Activated CD4-positive, alpha-beta memory T cell treated with anti-CD3 and anti-CD28 coated beads, Interleukin-2, amount 10 ng/mL, durations not matched to agents 7 days and 5 days (primary cell): ENCODE measurements at places on chromosomes 11 and 22. TPM values are rescaled to one million over a fixed set of nuclear protein-coding genes. Genes with fewer than 3 reads are reported as not detected.

The CRYBB3 gene
- total RNA-seq = 0.40 TPM

The MB gene
- not detected for total RNA-seq

DNA sequence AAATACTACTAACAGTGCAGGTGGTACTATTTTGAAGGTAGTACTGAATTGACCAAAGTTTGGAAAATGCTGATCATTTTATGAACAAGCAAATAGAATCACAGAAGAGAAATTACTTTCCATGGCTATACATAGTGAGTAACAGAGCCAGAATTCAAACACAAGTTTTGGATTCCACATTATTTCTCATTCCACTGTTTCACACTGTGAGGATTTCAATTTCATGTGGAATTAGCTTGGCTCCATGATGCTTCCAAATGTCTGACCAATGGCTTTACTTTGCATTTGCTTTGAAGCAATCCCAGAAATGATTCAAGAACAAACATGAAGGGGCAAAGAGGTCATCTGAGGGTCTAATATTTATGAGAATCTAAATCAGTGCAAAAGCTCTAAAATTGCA lies 98.1 kb downstream of the BBOX1 start:
- no peak overlapping the region for H3K27ac ChIP-seq
- no peaks in the 10 kb centered on the region for H3K27me3 ChIP-seq
- DNase-seq = no peak
- H3K4me1 ChIP-seq = no peaks in the 10 kb centered on the region
- H3K36me3 ChIP-seq = no peaks in the 10 kb centered on the region

GRCh38 chr11:21625982-21626381 lies 566.9 kb upstream of the ANO5 start:
- DNase-seq = no peak
- H3K27ac ChIP-seq = no peak overlapping the region
- no peaks in the 10 kb centered on the region for H3K4me1 ChIP-seq
- H3K36me3 ChIP-seq = no peaks in the 10 kb centered on the region

DNA sequence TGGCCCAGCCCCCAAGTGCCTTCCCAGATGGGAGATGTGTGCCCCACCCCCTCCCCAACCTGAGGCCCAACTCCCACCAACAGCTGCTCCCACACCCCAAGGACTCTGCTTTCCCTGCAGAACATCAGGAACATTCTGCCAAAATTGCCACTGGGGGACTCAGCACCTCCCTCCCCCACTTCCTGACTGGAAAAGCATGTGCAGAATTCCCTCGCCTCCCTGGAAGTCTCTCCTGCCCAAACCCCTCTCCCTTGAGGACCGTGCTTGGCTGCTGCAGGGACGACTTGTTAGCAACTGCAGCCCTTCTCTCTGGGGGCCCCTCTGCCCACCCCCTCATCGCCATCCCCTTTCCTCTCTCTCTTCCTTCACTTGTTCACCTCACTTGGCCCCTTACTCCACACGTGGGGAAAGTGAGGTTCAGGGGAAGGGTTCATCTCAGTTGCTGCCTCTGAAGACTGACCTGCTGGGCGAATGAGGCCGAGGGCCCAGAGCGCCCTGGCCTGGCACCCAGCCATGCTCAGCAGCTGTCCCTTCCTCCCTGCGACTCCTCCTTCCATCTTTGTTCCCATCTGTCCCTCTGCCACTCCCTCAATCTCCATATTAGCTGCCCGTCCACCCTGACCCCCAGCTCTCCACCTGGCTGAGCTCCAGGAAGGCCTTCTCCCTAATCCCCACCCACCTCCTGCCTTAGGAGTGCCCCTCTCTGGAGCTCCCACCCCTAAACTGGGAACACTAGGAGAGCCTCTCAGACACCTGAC lies 105.1 kb downstream of the CHST1 start:
- H3K4me1 ChIP-seq = no peaks in the 10 kb centered on the region
- H3K27ac ChIP-seq = no peak overlapping the region
- H3K4me3 ChIP-seq = no peak overlapping the region
- no peaks in the 10 kb centered on the region for H3K27me3 ChIP-seq
- no peak for DNase-seq

- H3K36me3 ChIP-seq = no peaks in the 10 kb centered on the region
- no peak overlapping the region for H3K4me3 ChIP-seq
- H3K4me1 ChIP-seq = peaks cover 29% of the 10 kb centered on the region
Measured at GRCh38 chr22:36550701-36551495, 21.9 kb upstream of the EIF3D start.

DNA sequence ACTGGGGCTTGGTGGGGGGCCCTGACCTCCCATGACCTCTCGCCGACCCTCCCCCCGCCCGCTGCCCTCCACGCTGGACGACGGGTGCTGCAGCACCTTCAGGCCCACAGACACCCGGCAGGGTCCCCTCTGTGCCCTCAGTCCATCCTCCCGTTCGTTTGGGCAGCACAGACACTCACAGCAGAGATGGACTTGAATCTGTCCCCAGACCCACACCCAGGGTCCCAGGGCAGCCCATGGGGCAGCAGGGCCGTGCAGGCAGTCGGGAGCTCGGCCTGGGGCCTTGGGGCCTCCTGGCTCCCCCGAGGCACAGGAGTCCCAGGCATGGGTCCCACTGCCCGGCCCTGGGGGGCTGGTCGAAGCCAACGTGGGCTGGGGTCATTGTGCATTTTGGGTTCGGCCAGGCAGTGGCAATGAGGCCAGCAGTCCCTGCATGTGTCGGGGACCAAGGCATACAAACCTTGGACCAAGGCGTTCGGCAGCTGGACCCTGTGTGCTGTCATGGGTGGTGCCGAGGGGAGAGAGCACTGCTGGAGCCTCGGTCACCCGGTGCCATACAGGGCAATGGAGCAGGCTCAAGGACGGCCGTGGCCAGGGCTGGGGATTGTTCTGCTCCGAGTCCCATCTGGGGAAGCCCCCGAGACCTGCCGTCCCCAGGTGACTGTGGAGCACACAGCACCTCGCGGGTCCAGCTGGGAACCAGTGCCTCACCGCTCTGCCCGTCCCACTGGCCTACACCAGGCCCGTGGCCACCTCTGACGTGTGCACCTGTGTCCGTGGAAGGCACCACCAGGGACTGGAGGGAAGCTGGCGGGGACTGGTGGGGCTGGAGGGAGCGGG lies 19.3 kb upstream of the BRSK2 start:
- no peak for DNase-seq
- H3K4me3 ChIP-seq = no peak overlapping the region
- H3K36me3 ChIP-seq = no peaks in the 10 kb centered on the region
- H3K27me3 ChIP-seq = no peaks in the 10 kb centered on the region
- no peak overlapping the region for H3K27ac ChIP-seq
- no peaks in the 10 kb centered on the region for H3K4me1 ChIP-seq

- H3K4me1 ChIP-seq = peaks cover 13% of the 10 kb centered on the region
- no peaks in the 10 kb centered on the region for H3K27me3 ChIP-seq
Measured at GRCh38 chr22:41526830-41527799, 17.2 kb downstream of the POLR3H start.

DNA sequence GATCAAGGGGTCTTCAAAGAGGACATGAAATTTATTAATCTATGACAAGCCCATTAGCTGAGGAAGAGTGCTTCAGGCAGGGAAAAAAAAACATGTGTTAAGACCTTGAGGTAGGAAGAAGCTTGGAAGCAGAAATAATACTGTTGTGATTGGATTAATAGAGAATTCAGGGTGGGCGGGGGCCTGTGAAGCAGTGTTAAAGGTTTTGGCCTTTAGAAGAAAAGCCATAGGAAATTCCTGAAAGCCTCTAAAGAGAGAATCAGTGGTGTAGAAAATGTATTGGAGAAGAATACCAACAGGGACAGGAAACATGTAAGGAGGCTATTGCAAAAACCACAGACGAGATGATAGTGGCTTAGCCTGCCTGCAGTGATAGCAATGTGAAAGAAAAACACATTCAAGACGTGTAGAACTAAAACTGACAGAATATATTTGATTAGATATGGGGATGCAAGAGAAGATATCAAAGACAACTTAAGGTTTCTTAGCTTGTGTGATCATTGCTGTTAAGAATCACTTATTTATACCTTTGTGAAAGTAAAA lies 404.4 kb upstream of the ANO3 start:
- no peaks in the 10 kb centered on the region for H3K27me3 ChIP-seq
- no peak for DNase-seq
- H3K36me3 ChIP-seq = no peaks in the 10 kb centered on the region
- H3K4me1 ChIP-seq = no peaks in the 10 kb centered on the region
- H3K27ac ChIP-seq = no peak overlapping the region

DNA sequence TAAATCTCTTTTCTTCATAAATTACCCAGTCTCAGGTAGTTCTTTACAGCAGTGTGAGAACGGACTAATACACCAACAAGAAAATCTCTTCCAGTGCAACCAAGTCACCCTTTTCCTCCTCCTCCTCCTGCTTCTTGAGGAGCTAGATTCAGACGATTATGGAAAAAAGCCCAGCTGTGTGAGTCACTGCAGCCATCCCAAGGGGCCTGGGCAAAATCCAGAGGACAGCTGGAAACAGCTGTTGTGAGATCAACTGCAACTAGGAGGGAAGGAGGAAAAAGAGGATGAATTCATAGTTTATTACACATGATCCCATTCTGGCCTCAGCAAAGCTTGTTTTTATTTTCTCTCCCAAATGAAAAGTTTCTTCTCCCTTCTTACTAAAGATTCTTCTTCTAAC lies 32.9 kb downstream of the RBFOX2 start:
- no peaks in the 10 kb centered on the region for H3K4me1 ChIP-seq
- DNase-seq = no peak
- H3K27me3 ChIP-seq = peaks cover 16% of the 10 kb centered on the region
- no peak overlapping the region for H3K4me3 ChIP-seq
- no peaks in the 10 kb centered on the region for H3K36me3 ChIP-seq

- no peak overlapping the region for H3K4me3 ChIP-seq
- DNase-seq = no peak
- no peaks in the 10 kb centered on the region for H3K4me1 ChIP-seq
- no peaks in the 10 kb centered on the region for H3K36me3 ChIP-seq
- peaks cover 27% of the 10 kb centered on the region for H3K27me3 ChIP-seq
Measured at GRCh38 chr22:29715240-29715639, 4.6 kb upstream of the CABP7 start.

- no peaks in the 10 kb centered on the region for H3K36me3 ChIP-seq
- H3K4me3 ChIP-seq = no peak overlapping the region
- no peak for DNase-seq
- H3K27ac ChIP-seq = no peak overlapping the region
Measured at GRCh38 chr11:61602775-61603569, 22.1 kb upstream of the SYT7 start.

GRCh38 chr11:106061954-106062949 lies 14.9 kb downstream of the KBTBD3 start:
- H3K27me3 ChIP-seq = no peaks in the 10 kb centered on the region
- peaks cover 14% of the 10 kb centered on the region for H3K4me1 ChIP-seq
- no peak for DNase-seq
- H3K4me3 ChIP-seq = no peak overlapping the region

- no peaks in the 10 kb centered on the region for H3K36me3 ChIP-seq
- H3K4me3 ChIP-seq = no peak overlapping the region
- peaks cover 10% of the 10 kb centered on the region for H3K4me1 ChIP-seq
- no peak overlapping the region for H3K27ac ChIP-seq
Measured at GRCh38 chr11:8262552-8263108, 1.0 kb downstream of the LMO1 start.

- peak; percentile 56 for DNase-seq
- peaks cover 36% of the 10 kb centered on the region for H3K4me1 ChIP-seq
- peak overlapping the region; percentile 36 for H3K27ac ChIP-seq
- H3K36me3 ChIP-seq = peaks cover 13% of the 10 kb centered on the region
- no peaks in the 10 kb centered on the region for H3K27me3 ChIP-seq
Measured at GRCh38 chr11:68002938-68003845, 705 bp downstream of the UNC93B1 start.

GRCh38 chr11:83827940-83828554 lies 541.9 kb upstream of the CCDC90B start:
- H3K4me1 ChIP-seq = no peaks in the 10 kb centered on the region
- no peaks in the 10 kb centered on the region for H3K27me3 ChIP-seq
- H3K27ac ChIP-seq = no peak overlapping the region
- no peak for DNase-seq

- peaks cover 3% of the 10 kb centered on the region for H3K36me3 ChIP-seq
- DNase-seq = no peak
Measured at GRCh38 chr11:125494031-125494360, 2.1 kb downstream of the FEZ1 start.

GRCh38 chr22:42340829-42341383 lies 70.5 kb upstream of the TCF20 start:
- H3K27ac ChIP-seq = no peak overlapping the region
- no peak overlapping the region for H3K4me3 ChIP-seq
- H3K4me1 ChIP-seq = peaks cover 5% of the 10 kb centered on the region
- peaks cover 13% of the 10 kb centered on the region for H3K27me3 ChIP-seq
- H3K36me3 ChIP-seq = no peaks in the 10 kb centered on the region
- no peak for DNase-seq

GRCh38 chr11:77596626-77597025 lies 6.9 kb downstream of the AQP11 start:
- no peak overlapping the region for H3K4me3 ChIP-seq
- DNase-seq = no peak
- no peaks in the 10 kb centered on the region for H3K27me3 ChIP-seq
- no peak overlapping the region for H3K27ac ChIP-seq

DNA sequence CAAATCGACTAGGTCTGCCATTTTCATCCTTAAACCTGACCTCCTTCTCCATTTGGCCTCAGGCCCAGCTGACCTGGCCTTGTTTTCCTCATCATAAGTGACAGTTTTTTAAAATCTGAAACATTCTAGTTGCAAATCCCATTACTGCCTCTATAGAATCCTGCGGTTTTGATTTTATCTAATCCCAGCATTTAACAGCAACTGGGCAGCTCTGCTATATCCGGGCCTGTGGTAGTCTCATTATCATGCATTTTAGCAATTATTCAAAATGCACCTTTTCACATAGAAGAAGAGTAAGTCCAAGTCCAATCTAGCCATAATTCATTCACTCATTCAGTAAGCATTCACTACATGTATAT lies 28.6 kb upstream of the BIRC3 start:
- H3K4me1 ChIP-seq = peaks cover 18% of the 10 kb centered on the region
- H3K4me3 ChIP-seq = no peak overlapping the region
- DNase-seq = no peak
- H3K27ac ChIP-seq = no peak overlapping the region
- no peaks in the 10 kb centered on the region for H3K27me3 ChIP-seq
- H3K36me3 ChIP-seq = no peaks in the 10 kb centered on the region

DNA sequence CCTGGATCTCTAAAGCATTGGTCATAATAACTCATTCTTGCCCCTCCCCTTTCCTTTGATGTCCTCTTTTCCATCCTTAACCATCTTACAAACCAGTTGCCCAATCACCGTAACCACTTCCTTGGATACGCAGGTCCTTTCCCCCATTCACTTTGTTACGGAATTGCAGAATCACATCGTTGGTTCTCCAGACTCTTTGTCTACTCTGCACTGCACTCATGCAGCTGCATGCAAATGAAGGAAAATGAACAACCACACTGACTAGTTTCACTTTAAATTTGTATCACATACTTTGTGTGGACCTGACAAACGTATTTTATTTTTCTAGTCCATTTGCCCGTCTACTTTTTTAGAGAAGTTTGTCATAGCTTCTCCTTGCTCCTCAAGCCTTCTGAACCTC lies 69.9 kb downstream of the SLC5A12 start:
- H3K36me3 ChIP-seq = no peaks in the 10 kb centered on the region
- no peak overlapping the region for H3K27ac ChIP-seq
- H3K4me1 ChIP-seq = no peaks in the 10 kb centered on the region
- H3K4me3 ChIP-seq = no peak overlapping the region
